HT-29 (cell line): ENCODE measurements at places on chromosomes 12 and 14.

- peak; percentile 73 for DNase-seq
Measured at GRCh38 chr12:42921741-42922504, 332.4 kb upstream of the PRICKLE1 start.

DNA sequence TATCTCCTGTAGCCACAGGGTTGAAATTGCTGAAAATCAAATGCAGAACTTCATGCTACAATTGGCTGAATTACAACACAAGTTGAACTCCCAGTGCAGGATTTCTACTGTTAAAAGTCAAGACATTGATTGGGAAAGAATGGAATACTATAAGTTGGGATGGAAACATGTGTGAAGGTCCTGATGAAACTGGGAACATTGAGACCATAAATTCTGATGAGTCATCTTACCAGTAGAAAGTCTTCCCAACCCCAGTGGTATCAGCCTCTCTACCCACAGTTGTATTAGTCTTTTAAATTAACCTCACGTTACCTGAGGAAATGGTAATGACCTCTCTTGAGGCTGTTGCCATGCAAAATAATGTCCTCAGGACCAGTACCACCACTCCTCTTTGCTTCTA lies 27.4 kb upstream of the DYRK2 start:
- DNase-seq = no peak

DNA sequence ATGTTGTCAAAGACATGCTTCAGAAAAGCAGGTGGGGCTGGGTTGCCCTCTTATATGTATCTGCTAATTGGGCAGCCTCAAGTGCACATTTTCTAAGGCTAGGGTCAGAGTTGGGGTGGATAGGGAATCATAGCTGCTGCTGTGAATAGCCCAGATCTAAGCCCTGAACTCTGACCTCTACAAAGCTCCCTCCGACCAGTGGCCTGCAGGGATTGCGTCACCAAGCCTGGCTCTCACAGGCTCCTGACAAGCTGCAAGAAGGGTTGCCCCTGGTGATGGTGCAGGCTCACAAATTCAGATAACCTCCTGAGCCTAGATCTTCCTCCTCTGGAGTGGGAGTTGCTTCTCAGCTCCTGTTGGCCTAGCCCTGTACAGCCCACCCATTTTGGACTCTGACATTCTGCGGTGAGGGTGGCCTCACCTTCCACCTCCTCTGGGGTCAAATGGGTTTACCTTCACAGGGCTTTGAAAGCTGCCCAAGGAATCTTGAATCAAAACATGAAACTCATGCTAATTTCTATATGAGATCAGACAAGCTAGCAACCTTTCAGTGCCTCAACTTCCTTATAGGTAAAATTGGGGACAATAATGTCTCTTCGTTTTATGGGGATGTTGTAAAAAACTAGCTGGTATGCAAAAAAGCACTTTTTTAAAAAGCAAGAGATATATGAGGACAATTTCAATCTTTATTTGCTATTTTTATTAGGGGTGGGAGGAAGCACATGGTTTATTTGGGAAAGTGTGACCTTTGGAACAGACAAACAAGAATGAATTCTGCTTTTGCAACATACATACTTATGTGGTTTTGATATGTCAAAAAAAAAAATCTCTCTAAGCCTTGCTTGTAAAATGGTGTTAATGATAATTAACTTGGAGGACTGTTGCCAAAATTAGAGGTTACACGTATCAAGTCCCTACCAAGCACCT lies 4.9 kb upstream of the SUSD6 start:
- peak; percentile 11 for DNase-seq

- peak; percentile 68 for DNase-seq
Measured at GRCh38 chr12:118498171-118498570, 121.8 kb downstream of the SUDS3 start.

GRCh38 chr12:56633468-56634241 lies 3.5 kb upstream of the BAZ2A start:
- no peak for DNase-seq
